Cerebellum (tissue), 4 donors: ENCODE measurements at places on chromosomes 7 and 10. TPM values are rescaled to one million over a fixed set of nuclear protein-coding genes. Genes with fewer than 3 reads are reported as not detected.

Gene EPO
- total RNA-seq: not detected

Gene NEURL1
- 16.8 TPM for total RNA-seq

Gene TMEM270
- not detected for total RNA-seq

Gene BEND7
- 16.5 TPM for total RNA-seq

Gene NXPH1
- 22.4 TPM for total RNA-seq
